ENCODE measurements at places on chromosomes 13 and 19.

- DNase-seq = no peak
Observed at GRCh38 chr13:98809345-98809777, 56.9 kb upstream of the SLC15A1 start.

DNA sequence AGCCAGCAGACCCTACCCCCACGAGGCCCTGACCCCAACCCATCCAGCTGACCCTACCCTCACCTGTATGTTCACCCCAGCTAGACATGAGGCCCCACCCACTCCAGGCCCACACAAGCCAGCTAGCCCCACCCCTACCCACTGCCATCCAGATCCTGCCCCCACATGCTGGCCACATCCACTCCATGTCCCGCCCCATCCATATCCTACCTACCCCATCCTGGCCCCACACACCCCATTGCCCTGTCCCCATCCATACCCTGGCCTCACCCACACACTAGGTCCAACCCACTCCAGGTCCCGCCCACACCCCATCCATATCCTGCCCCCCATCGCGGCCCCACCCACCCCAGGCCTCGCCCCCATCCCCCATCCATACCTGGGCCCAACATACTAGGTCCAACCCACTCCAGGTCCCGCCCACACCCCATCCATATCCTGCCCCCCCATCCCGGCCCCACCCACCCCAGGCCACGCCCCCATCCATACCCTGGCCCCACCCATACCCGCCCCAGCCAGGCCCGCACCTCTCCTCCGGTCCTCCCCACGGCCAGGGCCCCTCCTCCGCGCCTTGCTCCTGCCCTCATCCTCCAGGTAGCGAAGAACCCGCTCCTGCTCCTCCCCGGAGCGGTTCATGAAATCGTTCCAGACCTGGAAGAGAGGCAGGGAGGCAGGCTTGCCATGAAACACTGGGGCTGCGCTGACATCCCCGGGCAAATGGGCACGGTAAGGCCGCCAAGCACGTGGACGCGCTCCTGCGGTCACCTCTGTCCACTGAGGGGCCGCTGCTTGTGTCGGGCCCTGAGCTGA lies 7.2 kb downstream of the RNU6-9 start:
- DNase-seq = no peak

GRCh38 chr13:39818953-39819352 lies 163.5 kb downstream of the COG6 start:
- no peak for DNase-seq

- DNase-seq = peak; percentile 32
Observed at GRCh38 chr19:48480558-48481500, 11.7 kb downstream of the CYTH2 start.

GRCh38 chr13:21134475-21134874 lies 41.9 kb downstream of the SKA3 start:
- no peak for DNase-seq

- peak; percentile 28 for DNase-seq
Observed at GRCh38 chr19:41192574-41193429, at the start of gene CYP2S1. Gene CYP2S1 (plus strand): TSS chr19:41193219. CDS start chr19:41193265, 46 bp downstream.

GRCh38 chr13:90105276-90105675 lies 1242.2 kb upstream of the MIR17HG start:
- peak; percentile 45 for DNase-seq

DNA sequence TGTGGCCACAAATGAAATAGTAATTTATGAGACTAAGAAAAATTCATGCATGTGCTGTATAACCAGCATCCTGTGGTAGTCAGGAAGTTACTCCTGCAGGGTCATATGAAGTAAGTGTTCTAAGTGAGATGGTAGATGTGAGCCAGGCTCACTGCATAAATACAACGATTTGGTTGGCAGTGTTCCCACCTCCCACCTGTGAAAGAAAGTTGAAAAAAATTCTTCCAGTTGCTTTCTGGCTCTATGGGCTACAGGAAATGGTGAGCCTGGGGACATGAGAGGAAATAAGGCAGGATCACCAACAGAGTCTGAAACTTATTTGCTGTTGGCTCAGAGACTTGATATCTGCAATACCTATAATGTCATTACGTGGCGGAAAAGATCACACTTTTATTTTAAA lies 301.7 kb upstream of the SPRY2 start:
- DNase-seq = no peak

GRCh38 chr13:25910991-25911419 lies 140.8 kb downstream of the SHISA2 start:
- DNase-seq = no peak

- DNase-seq = no peak
Observed at GRCh38 chr13:98825659-98826058, 73.2 kb upstream of the SLC15A1 start.

DNA sequence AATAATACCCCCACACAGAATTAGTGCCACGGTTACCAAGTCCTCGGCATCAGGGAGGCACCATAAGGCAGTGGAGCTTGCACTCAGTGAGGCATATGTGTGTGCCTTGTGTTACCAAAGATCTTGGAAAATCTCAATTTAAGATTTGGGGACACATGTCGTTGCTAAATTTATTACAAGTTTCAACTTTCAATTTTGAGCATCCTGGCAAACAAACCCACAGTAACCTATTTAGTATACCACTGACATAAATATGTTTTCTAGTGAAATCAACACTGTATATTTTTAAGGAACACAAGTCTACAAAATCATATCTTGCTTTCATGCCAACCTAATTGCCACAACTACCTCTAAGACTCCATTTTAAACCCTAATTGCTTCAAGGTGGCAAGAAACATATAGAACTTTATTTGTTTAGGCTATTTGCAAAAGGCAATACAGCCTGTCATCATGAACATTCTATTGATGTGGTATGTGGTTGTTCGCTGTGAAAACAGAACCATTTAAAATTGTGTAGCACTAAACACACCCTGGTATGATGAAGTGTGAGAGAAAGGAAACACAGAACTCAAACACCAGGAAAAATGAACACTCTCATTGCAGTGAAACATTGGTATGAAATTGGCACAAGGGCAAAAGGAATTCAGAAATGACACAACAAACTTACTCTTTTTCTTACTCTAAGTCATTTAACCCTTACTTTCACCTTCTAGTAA lies 531.1 kb downstream of the IRS2 start:
- DNase-seq = no peak

DNA sequence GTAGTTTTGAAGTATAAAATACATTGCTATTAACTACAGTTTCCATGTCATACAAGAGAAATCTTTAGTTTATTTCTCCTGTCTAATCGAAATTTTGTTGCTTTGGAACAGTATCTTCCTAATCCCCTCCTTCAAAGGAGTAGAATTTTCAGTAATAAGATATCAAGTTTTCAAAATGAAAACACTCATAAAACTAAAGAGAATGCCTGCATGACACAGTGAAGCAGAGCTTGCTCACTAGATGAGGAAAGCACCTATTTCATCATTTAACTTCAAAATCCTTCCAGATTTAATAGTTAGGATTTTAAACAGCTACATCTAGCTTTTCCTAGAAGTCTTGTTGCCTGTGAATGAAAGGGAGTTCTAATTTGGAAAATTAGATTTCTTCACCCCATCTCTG lies 80.8 kb downstream of the TNFSF11 start:
- DNase-seq = no peak

GRCh38 chr19:17398902-17399527 lies 5.0 kb upstream of the CCDC194 start:
- DNase-seq = no peak

GRCh38 chr13:101523154-101524131 lies 71.0 kb downstream of the ITGBL1 start:
- DNase-seq = peak; percentile 82

DNA sequence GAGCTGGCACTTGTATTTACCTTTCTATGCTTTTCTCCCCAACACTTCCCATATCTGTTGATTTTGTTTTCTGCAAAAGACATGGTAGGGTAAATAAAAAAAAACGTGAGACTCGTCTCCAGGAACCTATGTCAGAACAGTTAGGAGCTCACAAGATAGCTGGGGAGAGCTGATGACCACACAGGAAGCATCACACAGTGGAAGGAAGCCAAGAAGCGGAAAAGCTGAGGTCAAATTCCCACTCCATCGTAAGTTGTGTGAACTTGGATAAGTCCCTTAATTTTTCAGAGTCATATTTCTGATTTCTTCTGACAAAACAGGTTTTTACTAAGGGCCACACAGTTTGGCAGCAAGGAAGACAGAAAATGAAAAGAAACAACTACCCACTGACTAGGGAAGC lies 199.6 kb downstream of the KLF5 start:
- DNase-seq = no peak

- no peak for DNase-seq
Observed at GRCh38 chr13:37290716-37291505, 185.4 kb upstream of the CSNK1A1L start.

- no peak for DNase-seq
Observed at GRCh38 chr13:42394361-42394708, 122.4 kb downstream of the AKAP11 start.

DNA sequence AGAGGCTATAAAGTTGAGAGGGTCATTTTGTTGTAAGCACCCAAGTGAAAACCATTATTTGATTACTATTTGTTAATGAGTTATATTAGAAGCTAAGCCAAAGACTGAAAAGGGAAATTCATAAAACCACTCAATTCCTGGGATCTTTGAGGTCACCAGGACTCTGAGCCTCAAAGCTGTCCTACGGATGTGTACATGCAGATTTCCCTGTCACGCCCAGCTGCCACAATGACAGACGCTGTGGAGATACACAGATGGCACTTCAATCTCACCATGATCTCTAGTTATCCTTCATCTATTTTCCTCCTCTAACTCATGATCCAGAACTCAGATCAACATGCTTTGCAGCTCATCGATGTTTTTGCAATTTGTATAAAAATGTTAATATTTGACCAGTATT lies 403.5 kb upstream of the MIR17HG start:
- no peak for DNase-seq

DNA sequence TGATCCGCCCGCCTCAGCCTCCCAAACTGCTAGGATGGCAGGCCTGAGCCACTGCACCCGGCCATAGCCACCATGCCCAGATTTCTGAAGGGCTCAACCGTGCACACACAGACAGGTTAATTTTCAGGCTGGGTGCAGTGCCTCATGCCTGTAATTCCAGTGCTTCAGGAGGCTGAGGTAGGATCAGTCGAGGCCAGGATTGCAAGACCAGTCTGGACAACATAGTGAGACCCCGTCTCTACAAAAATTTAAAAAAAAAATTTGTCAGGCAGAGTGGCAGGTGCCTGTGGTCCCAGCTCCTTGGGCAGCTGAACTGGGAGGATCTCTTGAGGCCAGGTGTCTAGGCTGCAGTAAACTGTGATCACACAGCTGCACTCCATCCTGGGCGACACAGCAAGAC lies 7.6 kb downstream of the TIMM13 start:
- DNase-seq = no peak

GRCh38 chr13:53048880-53049279 lies 20.3 kb downstream of the OLFM4 start:
- no peak for DNase-seq

DNA sequence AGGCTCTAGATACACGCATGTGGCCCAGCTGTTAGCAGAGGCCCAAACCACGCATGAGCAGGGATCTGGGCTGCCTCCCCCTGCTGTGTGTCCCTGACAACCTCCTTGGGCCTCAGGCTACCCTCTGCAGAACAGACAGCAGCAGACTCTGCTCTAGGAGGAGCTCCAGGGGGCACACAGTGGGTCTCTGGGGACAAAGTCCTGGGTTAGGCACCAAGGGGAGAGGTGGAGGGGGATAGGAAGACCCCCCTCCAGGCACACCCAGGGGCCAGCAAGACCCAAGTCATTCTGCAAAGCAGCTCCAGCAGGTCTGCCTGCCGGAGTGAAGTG lies 8.0 kb downstream of the TINCR start:
- DNase-seq = no peak

- DNase-seq = no peak
Observed at GRCh38 chr13:106911020-106911419, 343.1 kb upstream of the ARGLU1 start.

DNA sequence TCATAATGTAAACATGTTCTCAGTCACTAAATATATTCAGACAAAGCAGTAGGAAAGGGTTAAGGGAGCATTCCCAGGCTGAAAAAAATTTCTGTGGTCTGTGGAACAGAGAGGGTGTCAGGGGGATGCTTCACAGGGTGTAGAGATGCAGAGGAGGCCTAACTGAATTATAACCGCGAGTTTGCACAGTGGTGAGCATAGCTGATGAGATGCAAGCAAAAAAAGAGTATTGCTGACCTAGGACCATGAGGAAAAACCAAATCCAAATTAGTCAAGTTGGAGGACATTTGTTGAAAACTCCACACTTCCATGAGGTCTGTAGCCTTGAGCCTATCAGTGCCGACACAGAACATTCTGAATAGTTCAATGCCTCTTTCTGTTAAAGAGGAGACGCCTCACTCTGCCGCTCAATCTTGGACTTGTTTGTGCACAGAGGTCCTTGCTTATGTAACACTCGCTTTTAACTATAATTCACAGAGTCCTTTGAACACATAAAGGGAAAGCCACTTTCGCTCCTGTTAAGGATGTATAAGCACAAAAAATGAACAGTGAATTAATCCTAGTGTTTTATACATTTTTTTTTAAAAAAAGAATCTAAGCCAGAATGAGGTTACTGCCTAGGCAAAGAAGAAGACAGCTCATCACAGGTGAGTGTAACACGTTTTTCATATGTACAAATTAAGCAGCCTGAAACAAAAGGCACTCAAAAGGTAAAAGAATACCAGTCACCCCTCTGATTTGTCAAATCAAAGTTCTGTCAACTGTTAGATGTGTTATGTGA lies 25.8 kb upstream of the INTS6 start:
- no peak for DNase-seq

GRCh38 chr19:19506592-19506991 lies 8.8 kb downstream of the TSSK6 start:
- no peak for DNase-seq

DNA sequence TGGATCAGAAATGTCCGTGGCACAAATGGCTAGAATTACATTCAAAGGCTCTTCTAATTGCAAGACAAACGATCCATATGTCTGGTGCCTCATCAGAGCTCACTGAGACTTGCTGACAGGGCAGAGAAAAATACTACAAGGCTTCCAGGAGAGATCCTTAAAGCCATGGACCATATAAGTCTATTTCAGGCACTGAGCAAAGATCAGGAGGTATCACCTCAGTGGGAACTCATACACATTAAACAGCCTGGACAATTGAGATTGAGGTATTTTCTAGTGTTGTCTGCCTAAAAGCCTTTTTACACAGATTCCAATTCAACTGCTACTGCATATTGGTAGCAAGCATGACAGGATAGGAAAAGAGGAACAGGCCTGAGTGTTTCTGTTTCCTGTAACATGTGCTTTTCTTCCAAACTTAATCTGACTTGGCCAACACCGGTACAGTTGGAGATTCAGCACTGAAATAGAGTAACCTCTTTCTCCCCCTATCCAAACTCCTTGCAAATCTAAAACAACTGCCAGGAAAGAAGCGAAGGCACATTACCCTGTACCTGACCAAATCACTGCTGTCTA lies 65.9 kb downstream of the SERP2 start:
- no peak for DNase-seq

All from EL (cell line).